ENCODE measurements at places on chromosomes 3 and 15.

DNA sequence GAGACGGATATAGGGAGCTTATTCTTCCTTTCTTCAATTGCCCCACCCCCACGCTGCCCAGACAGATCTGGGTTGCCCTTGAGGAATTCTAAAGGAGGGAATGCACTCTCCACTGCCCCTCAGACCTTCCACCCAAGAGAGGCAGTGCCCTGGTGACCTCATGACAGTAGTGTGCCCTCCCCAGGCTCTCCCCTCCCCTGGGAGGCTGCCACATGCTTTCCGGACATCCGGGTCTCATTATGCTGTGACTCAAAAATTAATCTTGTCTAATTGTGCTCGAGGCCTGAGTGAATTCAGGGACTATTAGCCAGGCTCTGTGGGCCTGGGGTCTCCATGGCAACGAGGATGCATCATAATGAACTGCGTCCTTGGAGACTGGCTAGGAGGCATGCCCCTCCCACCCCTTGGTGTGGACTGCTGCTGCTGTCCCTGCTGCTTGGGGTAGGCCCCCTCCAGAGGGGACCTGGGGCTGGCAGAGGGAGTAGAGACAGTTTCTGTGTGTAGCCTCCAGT, 20.8 kb downstream of the CORO2B start:
- DNase-seq, result no peak

GRCh38 chr3:32392536-32393302, 1.1 kb downstream of the CMTM7 start:
- DNase-seq, result no peak

- no peak for DNase-seq
Measured at GRCh38 chr15:58433597-58434333, 2.0 kb downstream of the LIPC start.

GRCh38 chr3:20462723-20463122, 276.7 kb upstream of the SGO1 start:
- no peak for DNase-seq

GRCh38 chr3:127255516-127255915, 32.3 kb downstream of the PRR20G start:
- DNase-seq, result no peak

- no peak for DNase-seq
Measured at GRCh38 chr3:184791171-184791570, 20.8 kb upstream of the VPS8 start.

- DNase-seq, result no peak
Measured at GRCh38 chr3:39285332-39285731, 5.5 kb upstream of the CX3CR1 start.

DNA sequence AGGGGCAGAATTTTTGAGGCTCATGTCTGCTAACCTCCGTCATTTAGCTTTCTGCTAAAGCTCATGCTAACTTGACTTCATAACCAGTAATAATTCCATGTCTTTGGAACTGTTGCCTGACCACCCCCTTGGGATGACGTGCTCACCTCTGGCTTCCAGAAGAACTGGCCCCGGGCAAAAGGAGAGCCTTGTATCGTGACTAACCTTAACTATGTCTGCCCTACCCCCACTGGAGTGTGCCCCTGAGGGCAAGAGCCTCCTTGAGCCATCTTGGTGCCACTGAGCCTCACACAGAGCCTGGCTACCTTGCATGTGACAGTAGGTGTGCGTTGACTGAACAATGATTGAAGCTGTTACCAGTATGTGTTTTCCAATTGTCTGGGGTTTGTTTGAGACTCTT, 4.7 kb downstream of the LRRK1 start:
- no peak for DNase-seq

DNA sequence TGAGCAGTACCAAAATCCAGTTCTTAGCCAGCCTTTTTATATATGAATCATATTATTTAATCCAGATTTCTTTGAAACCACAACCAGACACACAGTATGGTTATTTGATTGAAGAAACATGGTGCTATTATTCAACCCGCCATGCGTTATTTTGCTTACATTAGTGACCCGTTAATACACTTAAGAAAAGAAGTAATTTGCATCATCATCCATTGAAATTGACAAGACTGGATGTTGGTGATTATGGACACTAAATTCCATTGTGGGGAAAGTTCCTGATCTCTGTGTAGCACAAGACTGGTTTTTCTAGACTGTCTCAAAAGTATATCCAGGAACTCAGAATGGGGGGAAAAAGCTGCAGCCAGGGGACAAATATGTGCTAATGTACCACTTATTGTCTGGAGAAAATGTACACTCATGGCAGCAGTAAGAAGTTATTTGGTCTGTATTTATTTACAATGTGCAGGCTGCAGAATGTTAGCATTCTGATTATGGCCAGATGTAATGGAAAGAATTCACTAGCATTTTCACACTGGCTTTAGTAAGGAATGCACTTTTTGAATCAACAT, 80.3 kb downstream of the FILIP1L start:
- no peak for DNase-seq

GRCh38 chr3:183279371-183279770, 26.3 kb downstream of the B3GNT5 start:
- DNase-seq, result no peak

DNA sequence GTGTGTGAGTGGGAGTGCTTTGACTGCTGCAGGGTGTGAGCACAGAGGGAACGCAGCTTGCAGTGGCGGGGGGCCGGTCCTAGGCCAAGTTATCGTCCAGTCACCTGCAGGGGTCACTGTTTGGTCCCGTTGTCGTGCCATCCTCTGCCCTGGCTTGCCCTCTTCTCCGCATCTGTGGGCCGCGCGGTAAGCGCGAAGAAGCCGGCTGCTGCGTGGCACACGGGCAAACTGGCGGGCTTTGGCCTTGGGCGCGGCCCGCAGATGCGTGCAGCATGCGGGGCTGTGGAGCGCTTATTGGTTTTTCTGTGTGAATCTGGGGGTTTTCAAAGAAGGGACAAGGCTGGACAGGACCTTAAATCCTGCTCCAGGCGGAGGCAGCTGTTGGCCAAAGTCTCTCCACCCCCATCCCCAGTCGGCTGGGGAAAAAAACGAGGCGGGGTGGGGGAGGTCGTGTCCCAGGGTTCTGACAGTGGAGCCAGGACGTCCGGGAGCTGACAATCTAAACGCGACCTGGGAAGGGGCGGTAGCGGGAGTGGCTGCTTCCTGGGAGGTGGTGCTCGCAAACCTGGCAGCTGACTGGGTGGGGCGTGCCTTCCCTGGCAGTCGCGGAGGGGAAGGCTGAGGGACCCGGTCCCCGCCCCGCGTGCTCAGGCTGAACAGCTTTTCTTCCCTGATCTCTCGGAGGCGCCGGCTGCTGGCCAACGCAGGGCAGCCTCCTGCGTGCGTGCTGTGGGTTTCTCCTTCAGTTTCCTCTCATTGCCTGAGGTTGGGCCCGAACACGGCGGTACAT, 39.7 kb upstream of the VEPH1 start:
- no peak for DNase-seq

- DNase-seq, result no peak
Measured at GRCh38 chr3:11607816-11608215, 35.9 kb downstream of the VGLL4 start.

DNA sequence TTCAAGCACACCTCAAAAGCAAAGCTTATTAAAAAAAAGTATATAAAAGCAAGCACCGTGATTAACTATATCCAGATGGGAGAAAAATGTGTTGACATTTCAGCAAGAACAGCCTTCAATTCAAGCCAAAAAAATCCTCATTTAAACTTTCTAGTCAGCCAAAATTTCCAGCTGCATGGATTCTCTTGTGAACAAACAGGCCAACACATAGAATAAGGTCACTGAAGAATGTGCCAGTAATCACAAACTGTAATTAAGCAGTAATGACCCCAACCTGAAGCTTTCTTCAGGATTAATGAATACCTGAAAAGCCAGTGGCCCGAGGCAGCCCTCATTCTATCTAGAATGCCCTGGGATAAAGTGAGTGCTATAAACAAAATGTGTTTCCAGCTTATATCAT, 130.7 kb upstream of the KCNMB2 start:
- no peak for DNase-seq

- DNase-seq, result no peak
Measured at GRCh38 chr3:154151969-154152368, 30.8 kb downstream of the ARHGEF26 start.

DNA sequence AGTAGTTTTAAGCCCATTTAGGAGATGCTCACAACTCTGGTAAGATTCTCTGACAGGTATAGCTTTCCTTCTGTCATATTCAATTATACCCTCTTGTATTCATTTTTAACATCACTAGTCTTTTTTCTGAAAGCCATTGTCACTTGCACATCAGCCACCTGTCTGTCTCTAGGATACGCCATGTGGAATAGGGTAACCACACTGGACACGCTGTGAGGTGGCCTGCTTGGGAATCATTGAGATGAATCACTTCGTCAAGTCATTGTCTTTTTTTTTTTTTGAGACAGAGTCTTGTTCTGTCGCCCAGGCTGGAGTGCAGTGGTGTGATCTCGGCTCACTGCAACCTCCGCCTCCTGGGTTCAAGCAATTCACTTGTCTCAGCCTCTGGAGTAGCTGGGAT, 7.4 kb downstream of the TM6SF1 start:
- no peak for DNase-seq

DNA sequence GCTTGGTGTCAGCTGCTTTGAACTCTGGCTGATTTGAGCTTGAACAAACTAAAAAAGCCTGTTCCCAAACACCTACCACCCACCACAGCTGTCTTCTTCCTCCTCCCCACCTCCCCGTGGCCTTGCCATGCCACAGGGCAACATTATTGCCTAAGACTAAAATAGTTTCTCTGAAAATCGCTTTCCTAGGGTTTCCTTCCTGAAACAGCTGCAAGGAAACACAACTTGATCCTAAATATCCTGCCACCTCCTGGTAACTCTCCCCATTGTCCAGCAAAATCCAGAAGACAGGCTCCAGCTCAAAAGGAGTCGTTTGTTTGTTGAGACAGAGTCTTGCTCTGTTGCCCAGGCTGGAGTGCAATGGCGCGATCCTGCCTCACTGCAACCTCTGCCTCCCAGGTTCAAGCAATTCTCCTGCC, 193.9 kb upstream of the TPM1 start:
- DNase-seq, result no peak

- no peak for DNase-seq
Measured at GRCh38 chr3:12995389-12996180, 77.6 kb downstream of the IQSEC1 start.

GRCh38 chr3:8371960-8372463, 129.6 kb upstream of the LMCD1 start:
- DNase-seq, result no peak

DNA sequence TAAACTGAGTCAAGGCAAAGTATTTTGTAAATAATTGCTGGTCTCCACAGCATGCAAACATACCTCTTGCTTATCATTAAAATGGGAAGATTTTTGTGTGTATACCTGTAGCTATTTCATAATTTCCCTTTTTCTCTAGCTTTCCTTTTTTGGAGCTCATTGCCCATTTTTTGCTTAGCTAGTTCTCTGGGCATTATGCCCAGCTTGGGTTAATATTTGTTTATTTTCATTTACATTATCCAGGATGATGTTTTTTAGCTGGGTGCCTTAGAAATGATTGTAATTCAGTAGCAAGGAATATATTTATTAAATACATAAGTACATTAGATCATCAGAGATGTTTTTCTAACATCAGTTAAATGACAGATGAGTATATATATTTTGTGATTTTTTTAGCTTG, 1271.7 kb upstream of the GBE1 start:
- DNase-seq, result no peak

GRCh38 chr15:65375871-65376607, 1.8 kb downstream of the IGDCC3 start:
- DNase-seq, result no peak

GRCh38 chr3:80445053-80445452, 677.3 kb upstream of the ROBO1 start:
- DNase-seq, result no peak

DNA sequence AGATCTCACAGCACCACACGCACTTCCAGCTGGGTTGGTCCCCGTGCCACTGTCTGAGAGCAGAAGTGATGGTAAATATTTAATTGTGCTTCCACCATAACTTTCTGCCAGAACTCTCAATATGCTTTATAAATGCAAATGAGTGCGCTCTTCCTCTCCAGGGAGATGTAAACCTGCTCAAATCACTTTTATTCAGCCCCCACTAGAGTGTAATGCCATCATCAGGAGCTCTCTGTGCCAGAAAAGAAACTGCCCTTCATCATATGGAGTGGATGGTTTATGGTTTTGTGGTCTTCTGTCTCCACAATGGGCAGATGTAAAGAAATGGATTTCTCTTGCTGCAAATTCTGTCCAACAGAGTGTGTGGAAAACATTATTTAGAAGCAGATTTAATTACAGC, 127.0 kb downstream of the EPHB1 start:
- DNase-seq, result no peak

- no peak for DNase-seq
Measured at GRCh38 chr3:60250206-60250605, 1001.0 kb downstream of the FHIT start.

DNA sequence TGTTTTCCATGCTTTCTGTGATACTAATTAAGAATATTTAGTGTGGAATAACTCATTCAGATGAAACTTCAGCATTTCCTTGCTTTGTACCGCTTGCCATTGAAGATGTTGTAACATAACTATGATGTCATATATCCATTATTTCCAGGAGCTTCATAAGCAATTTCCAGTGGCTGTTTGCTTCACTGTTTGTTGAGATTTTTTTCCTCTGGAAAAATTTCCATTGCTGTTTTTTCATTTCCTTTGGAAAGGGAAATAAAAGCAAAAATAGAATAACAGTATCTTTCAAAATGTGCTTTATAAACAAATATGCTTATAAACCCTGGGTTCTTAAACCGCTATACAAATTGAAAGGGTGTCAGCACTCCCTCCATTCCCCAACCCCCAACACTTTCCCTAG, 319.6 kb upstream of the SEMA6D start:
- DNase-seq, result no peak

DNA sequence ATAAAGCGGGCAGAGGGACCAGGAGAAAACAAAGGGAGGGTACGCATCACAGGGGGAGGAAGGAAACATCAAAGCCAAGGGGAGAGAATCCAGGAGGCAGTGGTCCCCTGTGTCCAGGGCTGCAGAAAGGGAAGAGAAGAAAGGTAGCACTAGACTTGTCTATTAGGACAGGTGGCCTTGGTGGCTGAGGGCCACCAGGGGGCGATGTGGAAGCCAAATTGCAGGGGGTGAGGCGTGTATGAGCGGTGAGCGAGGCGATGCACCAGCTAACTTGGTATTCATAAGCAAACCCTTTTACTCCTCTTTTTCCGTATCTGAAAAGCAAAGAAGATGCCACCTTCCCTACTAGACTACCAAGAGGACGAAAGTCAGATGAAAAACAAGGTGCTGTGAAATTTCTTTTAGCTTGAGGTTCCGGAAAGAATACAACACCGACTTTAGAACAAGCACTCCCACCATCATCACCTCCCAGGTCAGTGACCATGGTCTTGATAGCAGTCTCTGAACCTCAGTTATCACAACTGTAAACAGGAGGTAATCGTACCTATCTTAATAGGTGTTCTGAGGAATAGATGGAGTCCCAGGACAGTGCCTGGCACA, 654.4 kb upstream of the ADAMTS9 start:
- no peak for DNase-seq

DNA sequence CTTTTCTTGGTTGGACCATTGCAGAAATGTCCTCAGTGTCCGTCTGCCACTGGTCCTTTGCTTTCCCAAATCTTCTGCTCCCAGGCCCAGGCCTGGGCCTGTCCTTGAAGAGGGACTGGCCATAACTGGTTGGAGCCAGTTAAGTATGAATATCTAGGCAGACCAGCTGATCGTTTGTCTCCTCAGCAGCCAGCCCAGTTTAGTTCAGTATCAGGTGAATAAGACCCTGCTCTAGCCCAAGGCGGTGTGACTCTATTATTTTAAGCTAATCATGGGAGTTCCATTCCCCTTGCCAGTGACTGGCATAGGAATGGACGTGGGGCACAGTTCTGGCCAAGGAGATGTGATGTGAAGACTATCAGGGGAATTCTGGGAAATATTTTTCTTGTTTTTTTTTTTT, 73.9 kb upstream of the RASGRF1 start:
- DNase-seq, result no peak

All from esophagus squamous epithelium (tissue), 5 donors.